ENCODE measurements at places on chromosomes 1 and 21.

GRCh38 chr1:116824631-116825206 lies 70.5 kb downstream of the CD2 start:
- DNase-seq, result no peak

- peak; percentile 54 for DNase-seq
Measured at GRCh38 chr1:24502065-24502708, 449 bp upstream of the RCAN3 start.

DNA sequence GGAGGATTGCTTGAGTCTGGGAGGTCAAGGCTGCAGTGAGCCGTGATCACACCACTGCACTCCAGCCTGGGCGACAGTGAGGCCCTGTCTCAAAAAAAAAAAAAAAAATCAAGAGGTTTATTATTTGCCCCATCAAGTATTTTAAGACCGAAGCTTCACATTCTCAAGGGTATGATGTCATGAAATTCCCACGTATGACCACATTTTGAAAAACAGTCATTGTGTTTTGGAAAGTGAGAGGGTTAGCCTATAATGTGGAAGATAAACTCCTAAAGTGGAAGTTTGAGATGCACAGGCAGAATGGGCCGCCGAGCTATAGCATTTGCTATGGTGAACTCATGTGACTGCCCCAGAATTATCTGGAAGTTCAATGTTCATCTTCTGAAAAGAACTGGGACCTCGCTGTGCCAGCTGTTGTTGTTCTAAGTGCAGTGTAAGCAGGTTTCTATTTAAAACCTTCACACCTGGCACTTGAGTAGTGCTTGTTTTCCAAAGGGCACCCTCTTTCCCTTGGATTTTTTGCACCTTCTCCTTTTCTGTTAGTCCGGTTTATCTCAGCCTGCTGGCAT lies 96.9 kb upstream of the SLC25A33 start:
- DNase-seq, result no peak

GRCh38 chr1:21326861-21327344 lies 36.6 kb upstream of the ECE1 start:
- no peak for DNase-seq

DNA sequence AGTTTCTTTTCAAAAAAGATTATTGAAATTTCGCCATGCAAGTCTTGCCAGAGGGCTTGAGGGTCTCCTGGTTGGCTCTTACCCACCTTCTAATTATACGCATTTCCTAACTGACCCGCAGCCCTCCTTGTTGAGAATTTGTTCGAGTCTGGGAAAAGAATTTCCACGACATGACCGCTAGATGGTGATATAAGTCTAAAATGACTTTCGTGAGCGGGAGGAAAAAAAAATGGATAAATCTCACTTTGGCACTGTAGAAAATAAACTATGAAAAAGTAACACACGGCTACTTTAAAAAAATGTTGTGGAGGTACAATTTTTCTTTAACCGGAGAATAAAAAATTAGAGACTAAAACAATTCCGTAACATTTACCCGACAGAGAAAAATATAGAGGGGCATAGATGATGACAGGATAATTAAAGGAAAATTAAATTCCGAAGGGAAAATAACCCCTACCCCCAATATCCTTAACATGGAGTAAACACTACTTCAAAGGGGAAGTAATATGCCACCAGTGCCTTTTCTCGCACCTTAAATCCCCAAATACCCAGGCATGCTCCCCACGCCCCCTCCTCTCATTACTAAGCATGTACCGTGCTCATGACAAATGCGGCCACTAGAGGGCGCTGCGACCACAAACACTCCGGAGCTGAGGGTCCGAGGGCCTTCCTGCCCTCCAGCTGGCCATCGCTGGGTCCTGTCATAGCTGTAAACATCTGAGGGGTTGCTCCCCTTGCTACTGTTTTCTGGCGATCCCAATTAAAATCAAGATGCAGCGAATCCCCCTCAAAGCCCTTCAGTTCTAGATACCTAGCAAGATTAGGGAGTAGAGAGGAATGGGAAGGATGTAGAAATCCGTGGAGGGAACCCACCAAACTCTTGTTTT lies 266.9 kb downstream of the ASTN1 start:
- DNase-seq, result no peak

GRCh38 chr21:18468790-18469189 lies 65.2 kb upstream of the TMPRSS15 start:
- DNase-seq, result no peak

- no peak for DNase-seq
Measured at GRCh38 chr1:109718495-109718894, 6.4 kb downstream of the GSTM5 start.

DNA sequence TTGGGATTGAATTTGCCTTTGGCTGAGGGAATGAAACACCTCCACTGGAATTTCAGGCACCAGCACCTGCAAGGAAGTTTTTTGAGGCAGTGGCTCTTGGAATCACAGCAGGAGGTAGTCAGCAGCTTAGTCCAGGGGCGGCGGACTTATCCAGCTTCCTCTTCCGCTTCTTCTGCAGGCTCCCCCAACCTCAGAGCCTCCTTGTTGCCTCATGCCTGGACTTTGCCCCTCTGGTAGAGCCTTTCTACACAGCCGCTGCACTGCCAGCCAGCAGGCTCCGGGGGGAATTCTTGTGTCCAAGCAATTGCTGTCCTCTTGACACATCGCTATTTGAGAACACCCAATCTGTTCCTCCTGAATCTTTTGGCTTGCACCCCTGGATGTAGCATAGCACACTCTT lies 4.4 kb upstream of the RHEX start:
- DNase-seq, result no peak

- no peak for DNase-seq
Measured at GRCh38 chr1:56617141-56617540, 28.0 kb upstream of the PRKAA2 start.

GRCh38 chr1:11355559-11356475 lies 82.8 kb downstream of the UBIAD1 start:
- no peak for DNase-seq

- no peak for DNase-seq
Measured at GRCh38 chr1:78549331-78549730, 58.6 kb downstream of the PTGFR start.

- no peak for DNase-seq
Measured at GRCh38 chr1:228073061-228073856, 9.2 kb upstream of the ARF1 start.

GRCh38 chr1:76568573-76569238 lies 298.6 kb upstream of the ST6GALNAC5 start:
- no peak for DNase-seq

- DNase-seq, result no peak
Measured at GRCh38 chr1:207866471-207867135, 44.3 kb downstream of the CD34 start.

DNA sequence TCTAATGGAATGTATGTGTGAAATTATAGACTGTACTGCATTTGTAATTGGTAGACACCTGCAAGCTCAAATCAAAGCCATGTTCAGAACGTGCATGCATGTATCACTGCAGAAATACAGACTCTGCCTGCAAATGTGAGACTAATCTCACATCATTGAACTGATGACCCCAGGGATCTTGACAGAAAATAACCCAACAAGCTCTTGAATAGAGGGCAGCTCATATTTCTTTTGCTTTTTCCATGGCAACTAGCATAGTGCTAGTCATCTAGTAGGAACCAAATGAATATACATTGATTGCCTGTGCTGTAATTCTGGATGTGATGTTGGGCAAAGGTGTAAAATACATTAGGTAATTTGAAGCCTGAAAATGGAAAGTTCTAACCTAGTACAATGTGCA lies 62.4 kb downstream of the PTPRC start:
- DNase-seq, result no peak

GRCh38 chr1:22773981-22774832 lies 63.6 kb downstream of the EPHB2 start:
- DNase-seq, result no peak

DNA sequence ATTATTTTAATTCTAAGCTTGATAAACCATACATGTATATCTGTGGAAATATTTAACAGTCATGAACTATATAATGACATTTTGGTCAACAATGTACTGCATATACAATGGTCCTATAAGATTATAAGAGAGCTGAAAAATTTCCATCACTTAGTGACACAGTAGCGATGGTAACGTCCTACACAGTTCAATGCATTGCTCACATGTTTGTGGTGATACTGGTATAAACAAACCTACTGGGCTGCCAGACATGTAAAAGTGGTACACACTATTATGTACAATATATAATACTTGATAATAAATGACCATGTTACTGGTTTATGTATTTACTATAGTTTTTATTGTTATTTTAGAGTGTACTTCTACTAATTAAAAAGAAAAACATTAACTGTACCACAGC lies 841.9 kb downstream of the LTN1 start:
- DNase-seq, result no peak

GRCh38 chr1:53730224-53730865 lies 8.6 kb downstream of the GLIS1 start:
- DNase-seq, result no peak

GRCh38 chr1:47756411-47756810 lies 240.8 kb downstream of the TRABD2B start:
- DNase-seq, result no peak

GRCh38 chr1:20443703-20444586 lies 42.1 kb downstream of the CAMK2N1 start:
- DNase-seq, result no peak

DNA sequence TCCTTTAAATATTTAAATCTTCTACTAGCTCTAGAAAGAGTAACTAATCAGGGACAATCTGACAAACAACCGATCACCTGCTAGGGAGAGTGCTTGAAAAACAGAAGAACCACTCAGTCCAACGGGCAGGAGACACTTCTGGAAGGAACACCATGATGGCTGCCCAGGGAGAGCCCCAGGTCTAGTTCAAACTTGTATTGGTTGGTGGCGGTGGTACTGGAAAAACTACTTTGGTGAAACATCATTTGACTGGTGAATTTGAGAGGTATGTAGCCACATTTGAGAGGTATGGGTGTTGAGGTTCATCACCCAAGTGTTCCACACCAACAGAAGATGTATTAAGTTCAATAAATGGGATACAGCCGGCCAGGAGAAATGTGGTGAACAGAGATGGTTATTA lies 4.8 kb upstream of the WDR47 start:
- no peak for DNase-seq

DNA sequence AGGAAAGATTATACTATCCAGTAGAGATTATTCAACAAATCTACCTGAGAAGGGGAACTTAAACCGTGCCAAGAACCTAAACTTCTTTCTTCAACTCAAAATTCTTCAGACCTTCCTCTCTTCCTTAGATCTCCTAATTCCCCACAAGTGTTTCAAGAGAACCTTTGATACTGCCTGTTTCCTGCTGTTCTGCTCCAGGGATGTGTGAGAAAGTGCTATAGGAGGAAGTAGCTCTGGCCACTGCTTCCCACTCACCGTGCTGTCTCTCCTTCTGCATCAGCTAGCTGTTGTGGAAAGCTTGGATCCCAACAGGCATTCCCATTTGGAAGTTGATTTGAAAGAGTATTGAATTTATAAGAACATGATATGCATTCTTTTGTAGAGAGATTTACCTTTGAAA lies 4.5 kb upstream of the NOS1AP start:
- DNase-seq, result no peak

DNA sequence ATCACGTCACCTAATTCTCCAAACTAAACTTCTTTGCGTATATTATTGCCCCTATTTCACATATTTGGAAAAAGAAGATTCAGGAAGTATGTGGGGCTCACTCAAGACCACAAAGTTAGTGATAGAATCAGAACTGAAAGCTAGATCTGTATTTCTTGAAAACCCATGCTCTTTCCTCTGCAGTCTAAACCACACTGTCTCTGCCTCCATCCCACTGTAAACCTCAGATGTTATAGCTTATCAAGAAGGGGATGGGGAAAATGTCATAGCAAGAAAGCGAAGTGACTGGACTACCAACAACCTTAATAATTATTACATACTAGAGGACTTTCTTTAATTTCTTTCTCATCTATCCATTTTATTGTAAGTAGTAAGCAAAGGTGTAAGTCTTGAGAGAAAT lies 257.7 kb upstream of the SGIP1 start:
- DNase-seq, result no peak

DNA sequence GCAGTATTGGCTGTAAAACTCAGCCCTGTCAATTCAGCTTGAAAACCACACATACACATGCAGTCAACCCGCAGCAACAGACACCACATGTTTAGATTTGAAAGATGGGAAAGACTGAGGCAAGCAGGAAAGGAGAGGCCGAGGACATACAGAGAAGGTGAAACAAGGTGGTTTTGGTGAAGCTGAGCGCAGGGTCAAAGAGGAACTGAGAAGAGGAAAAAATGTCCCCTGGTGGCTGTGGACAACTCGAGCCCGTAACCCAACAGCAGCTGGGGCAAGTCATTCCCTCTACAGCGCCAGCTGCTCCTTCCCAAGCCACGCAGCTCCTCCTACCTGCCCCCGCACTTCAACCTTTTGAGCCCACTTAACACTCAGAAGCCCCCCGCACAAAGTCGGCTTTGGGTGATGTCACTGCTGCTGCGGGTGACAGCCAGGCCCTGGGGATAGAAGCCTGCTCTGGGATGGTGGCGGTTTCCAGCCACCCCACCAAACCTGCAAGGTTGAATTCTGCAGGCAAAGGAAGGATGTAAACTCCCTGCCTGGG lies 63.0 kb downstream of the KCNN3 start:
- no peak for DNase-seq

GRCh38 chr1:9406111-9406510 lies 113.4 kb downstream of the SPSB1 start:
- DNase-seq, result no peak

- DNase-seq, result no peak
Measured at GRCh38 chr1:60279798-60280197, 206.2 kb upstream of the C1orf87 start.

GRCh38 chr1:43225168-43225567 lies 44.6 kb upstream of the TMEM125 start:
- DNase-seq, result no peak

- DNase-seq, result no peak
Measured at GRCh38 chr21:25149022-25149421, 458.3 kb downstream of the MRPL39 start.

GRCh38 chr1:210800301-210800700 lies 333.6 kb downstream of the KCNH1 start:
- DNase-seq, result no peak

GRCh38 chr1:90725657-90726424 lies 8.7 kb upstream of the BARHL2 start:
- DNase-seq, result no peak

DNA sequence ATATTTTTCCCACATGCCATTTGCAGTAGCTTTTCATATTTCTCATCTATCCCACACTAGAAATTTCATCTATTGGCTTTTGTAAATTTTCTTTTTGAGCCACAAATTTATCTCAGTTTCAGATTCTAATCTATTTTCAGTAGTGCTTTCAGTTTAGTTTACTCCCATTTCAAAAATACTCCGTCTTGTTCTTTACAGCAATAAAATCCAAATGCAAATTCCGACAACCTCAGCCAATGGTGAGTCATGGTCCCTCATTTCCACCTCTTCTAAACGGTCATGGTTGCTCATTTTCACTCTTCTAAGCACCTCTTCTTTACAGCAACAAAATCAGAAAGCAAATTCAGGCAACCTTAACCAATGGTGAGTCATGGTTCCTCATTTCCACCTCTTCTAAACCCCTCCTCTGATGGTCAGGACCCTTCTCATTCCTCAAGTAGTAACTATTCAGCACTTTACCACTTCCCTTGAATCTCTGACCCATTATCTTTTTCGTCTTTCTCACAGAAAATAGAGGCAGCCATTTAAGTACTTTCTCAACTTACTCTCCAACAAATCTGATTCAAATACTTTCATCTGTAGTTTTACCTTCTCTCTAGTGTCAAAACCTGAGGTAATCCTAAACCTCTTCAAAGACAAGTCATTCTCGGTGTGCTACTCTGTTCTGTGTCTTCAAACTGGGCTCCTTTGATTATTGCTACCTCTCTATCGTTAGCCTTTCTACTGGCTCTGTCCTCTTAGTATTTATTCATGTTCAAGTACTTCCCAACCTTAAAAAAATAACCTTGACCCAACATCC lies 34.4 kb downstream of the C21orf91 start:
- no peak for DNase-seq
